ENCODE measurements at places on chromosomes 2 and 18. TPM values are rescaled to one million over a fixed set of nuclear protein-coding genes. Genes with fewer than 3 reads are reported as not detected.
A peak's percentile ranks its signal among the peaks of the same experiment; 100 is the strongest.

GRCh38 chr2:157107877-157108276 lies 149.6 kb upstream of the GALNT5 start:
- H3K27me3 ChIP-seq: no peaks in the 10 kb centered on the region
- H3K36me3 ChIP-seq: no peaks in the 10 kb centered on the region
- no peak for DNase-seq
- H3K27ac ChIP-seq: no peak overlapping the region
- H3K4me3 ChIP-seq: no peak overlapping the region

GRCh38 chr2:16755442-16755841 lies 89.8 kb upstream of the CYRIA start:
- no peaks in the 10 kb centered on the region for H3K4me1 ChIP-seq
- H3K27me3 ChIP-seq: no peaks in the 10 kb centered on the region
- H3K4me3 ChIP-seq: no peak overlapping the region
- peak; percentile 20 for DNase-seq

- no peak overlapping the region for H3K27ac ChIP-seq
- H3K27me3 ChIP-seq: no peaks in the 10 kb centered on the region
- H3K4me3 ChIP-seq: no peak overlapping the region
- H3K4me1 ChIP-seq: no peaks in the 10 kb centered on the region
- DNase-seq: no peak
These were observed 436.6 kb downstream of the IRS1 start for GRCh38 chr2:226362980-226363379.

GRCh38 chr2:137797641-137798040 lies 166.6 kb upstream of the HNMT start:
- no peak overlapping the region for H3K27ac ChIP-seq
- H3K36me3 ChIP-seq: no peaks in the 10 kb centered on the region
- no peaks in the 10 kb centered on the region for H3K27me3 ChIP-seq
- no peak for DNase-seq

DNA sequence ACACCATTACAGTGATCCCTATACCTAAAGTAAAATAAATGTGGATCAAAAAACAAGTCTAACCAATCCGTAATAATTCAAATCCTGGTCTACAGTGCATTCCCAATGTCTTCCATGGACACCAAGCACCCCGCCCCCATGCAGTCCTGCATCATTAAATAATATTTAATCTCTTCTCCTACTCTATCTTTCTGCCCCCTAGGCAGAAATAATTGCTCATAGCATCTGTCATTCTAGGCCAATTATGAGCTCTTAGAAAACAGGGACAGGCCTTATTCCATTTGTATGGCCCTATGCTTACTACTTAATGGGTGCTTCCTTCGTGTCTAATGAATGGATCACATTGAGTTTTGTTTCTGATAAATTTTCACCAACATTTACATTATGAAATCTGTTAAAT lies 66.4 kb downstream of the PAX3 start:
- H3K36me3 ChIP-seq: no peaks in the 10 kb centered on the region
- no peak overlapping the region for H3K27ac ChIP-seq
- no peak for DNase-seq
- no peak overlapping the region for H3K4me3 ChIP-seq
- no peaks in the 10 kb centered on the region for H3K4me1 ChIP-seq

The SCN3A gene
- total RNA-seq: 0.64 TPM

The MRPL53 gene
- total RNA-seq: 17.9 TPM

The TEX44 gene
- not detected for total RNA-seq

The CROCC2 gene
- not detected for total RNA-seq

All from breast epithelium (tissue), 4 donors.